NCI-H1930 (cell line): ENCODE measurements at places on chromosomes 3 and 15.

GRCh38 chr3:45659661-45660566 is 29.3 kb upstream of the SACM1L start:
- no peak for DNase-seq

DNA sequence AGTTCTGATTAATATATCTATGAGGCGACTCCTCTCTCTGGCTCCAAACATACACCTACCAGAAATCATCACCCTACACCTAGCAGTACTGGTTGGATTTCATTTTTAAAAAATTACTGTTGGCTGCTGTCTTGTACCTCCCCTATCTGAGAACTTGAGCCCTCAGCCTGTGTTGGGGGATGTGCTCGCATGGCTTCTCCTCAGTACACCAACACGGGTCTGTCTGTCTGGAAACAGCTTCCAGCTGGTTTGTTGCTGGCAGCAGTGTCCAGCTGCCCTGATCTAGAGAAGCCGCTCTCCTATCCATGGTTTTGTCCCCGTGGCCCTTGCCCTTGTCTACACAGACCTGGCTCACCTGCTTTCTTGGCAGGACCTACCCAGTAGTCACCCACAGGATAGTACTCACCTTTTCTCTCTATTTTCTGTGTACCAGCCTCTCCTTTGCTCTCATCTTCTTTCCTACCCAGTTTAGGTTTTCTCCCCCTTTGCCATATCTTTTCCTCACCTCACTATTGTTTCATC is 43.2 kb upstream of the NEDD4 start:
- no peak for DNase-seq

DNA sequence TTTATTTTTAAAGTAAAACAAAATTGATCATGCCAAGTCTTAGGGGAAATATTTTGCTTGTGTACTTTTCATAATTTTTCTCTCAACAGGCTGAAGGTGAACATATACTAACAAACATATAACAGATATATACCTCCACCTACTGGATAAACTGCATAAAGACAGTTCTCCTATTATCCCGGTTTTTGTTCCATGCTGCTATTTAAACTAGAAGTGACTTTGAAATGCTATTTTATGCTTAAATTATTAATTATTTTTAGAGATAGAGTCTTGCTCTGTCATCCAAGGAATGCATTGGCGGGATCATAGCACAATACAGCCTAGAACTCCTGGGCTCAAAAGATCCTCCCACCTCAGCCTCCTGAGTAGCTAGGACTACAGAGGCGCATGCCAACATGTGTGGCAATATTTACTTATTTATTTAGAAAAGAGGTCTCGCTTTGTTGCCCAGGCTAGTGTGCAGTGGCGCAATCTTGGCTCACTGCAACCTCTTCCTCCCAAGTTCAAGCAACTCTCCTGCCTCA is 49.8 kb downstream of the ST3GAL6 start:
- no peak for DNase-seq

DNA sequence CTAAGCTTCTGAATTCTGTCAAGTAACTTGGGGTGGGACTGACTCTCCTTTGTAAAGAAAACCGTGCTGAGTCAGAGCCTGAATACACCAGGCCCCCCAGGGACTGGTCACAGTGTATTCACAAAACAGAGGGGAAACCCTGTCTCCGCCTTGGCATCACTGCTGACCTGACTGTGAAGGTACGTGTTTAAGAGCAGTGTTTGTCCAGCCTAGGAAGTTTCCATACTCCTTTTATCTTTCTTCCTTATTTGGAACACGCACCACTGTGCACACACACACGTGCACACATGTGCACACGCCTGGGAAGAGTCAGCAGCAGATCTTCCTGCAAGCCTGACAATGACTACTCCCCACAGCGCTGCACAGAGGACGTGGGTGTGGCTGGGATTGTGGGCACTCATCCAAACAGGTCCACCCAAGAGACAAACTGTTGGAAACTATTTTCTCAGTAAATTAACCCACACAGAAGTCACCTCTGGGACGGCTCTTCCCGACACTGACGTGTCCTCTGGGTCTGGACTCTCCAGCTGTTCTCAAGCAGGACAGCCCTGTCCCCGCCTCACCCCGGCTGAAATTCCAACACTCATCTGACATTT is 87.7 kb downstream of the ATP10A start:
- DNase-seq: no peak

DNA sequence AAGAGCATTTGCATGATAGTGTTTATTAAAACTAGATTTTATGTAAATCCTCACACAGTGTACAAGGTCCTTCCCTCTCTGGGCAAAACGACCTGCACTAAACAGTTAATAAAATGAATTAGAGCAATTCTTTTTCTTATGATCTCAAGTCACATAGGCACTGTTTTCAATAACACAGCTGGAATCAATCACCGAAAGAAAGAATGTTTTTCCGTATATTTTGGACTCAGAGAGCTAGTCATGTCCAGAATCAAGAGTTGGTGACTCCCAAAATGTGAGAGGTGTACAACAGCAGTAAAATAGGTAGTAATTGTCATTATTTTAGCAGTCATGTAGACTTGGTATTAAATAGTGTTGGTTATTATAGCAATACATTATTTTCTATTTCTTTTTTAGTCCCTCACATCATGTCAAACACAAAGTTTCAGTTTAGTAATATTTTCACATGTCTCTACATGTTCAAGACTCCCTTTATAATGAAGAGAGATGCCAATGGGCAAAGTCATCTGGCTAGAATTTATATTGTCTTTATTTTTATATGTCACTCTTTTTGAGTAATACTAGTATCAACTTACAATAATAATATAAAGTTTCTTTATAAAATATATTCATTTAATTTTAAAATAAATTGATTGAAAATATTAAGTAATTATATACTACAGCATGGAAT is 448.6 kb upstream of the CDIN1 start:
- DNase-seq: no peak

- no peak for DNase-seq
Observed at GRCh38 chr3:143171141-143171980, 51.8 kb downstream of the CHST2 start.

- DNase-seq: no peak
Observed at GRCh38 chr3:78857494-78858111, 910.2 kb downstream of the ROBO1 start.

DNA sequence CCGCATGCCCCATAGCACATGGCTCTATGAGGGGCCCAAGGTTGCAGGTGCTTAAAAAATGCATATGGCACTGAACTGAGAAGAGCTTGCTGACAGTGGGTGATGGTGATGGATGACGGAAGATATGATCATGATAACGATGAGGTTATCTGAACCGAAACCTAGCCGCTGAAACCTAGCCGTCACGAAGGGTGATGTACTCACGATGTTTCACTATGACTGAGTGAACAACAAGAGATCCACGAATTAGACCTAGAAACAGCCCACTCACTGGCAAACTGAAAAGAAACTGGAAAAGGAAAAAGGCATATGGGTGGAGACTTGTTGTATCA is 57.6 kb upstream of the BCL6 start:
- DNase-seq: no peak

- no peak for DNase-seq
Observed at GRCh38 chr3:19190602-19191001, 42.3 kb downstream of the KCNH8 start.

- DNase-seq: no peak
Observed at GRCh38 chr3:108338901-108339545, 42.7 kb downstream of the HHLA2 start.

DNA sequence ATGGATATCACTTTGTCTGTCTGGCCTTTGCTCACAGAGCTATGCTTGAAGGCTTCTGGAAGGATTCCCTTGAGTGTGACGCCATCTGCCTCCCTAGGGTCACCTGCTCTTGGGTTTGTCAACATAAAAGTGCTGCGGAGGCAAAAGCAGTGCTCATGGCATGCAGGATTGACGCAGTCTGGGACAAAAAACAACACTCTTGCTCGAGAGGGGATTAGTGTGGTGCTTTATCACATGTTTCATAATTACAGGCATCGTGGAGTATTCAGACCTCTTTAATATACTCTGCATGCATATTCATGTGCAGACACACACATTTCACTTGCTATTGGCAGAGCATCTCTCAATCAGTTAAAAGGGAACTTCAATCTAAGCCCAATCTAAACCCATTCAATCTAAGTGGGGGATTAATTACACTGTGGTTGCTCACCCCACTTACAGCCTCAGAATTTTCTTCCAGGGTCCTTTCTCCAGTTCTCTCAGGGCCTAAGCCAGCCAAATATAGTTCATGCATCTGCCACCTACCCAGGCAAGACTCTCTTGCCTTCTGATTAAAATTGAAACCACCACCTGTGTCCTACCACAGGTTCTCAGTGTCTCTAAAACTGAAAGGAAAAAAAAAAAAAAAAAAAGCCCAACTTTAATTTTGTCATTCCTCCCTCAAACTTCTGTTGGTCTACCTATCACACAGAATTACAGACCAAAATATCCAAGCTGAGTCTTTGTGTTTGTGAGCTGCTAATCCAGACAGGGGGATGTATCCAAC is 75.6 kb downstream of the BFSP2 start:
- DNase-seq: no peak

GRCh38 chr15:89448825-89449224 is 47.6 kb downstream of the RHCG start:
- no peak for DNase-seq

- no peak for DNase-seq
Observed at GRCh38 chr3:141471160-141471559, 15.7 kb upstream of the RASA2 start.

DNA sequence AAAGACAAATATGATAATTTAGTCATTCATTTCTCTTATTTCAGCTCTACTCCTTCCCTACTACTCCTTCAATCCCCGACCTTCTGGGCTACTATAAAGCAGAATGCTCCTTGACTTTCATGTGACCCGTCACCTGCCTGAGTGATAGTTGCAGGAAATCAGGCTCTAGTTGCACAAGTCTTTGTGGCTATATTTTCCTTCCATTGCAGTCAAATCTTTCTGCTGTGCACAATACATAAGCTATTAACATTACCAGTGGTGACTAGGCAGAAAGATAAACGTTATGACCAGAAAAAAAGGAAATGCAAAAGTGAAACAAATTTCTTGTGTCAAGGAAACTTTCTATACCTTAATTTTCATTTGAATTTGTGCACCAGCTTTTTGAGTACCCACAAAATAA is 2.3 kb downstream of the SUCNR1 start:
- no peak for DNase-seq

- no peak for DNase-seq
Observed at GRCh38 chr15:27458345-27459084, 487.5 kb downstream of the GABRG3 start.

GRCh38 chr3:7682822-7683229 is 818.8 kb upstream of the LMCD1 start:
- DNase-seq: no peak

DNA sequence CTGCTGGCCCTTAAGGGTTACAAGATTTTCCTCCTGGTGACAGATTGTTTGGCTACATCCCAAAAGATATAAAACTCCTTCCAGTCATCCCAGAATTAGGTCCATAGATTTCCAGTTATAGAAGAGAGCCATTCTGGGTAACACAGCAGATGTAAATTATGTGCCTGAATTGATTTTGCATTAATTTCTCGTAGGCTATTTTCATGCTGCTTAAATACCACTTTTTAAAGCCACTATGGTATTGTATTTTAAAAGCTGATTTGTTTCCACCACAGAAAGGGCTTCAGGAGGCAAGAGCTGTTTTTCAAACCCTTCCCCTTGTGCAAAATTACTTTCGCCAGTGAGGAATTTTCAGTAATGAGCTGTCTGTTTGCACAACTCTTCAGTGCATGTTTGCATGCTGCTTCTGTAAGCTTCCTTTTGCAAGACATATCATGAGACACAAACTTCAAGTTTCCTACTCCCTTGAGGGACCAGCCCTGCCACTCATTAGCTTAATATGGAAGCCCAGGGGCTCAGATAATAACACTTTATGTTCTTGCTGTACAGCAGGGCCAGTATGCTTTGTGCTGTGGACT is 105.4 kb upstream of the TNIK start:
- no peak for DNase-seq

GRCh38 chr3:149356044-149356592 is 21.3 kb downstream of the TM4SF1 start:
- no peak for DNase-seq

DNA sequence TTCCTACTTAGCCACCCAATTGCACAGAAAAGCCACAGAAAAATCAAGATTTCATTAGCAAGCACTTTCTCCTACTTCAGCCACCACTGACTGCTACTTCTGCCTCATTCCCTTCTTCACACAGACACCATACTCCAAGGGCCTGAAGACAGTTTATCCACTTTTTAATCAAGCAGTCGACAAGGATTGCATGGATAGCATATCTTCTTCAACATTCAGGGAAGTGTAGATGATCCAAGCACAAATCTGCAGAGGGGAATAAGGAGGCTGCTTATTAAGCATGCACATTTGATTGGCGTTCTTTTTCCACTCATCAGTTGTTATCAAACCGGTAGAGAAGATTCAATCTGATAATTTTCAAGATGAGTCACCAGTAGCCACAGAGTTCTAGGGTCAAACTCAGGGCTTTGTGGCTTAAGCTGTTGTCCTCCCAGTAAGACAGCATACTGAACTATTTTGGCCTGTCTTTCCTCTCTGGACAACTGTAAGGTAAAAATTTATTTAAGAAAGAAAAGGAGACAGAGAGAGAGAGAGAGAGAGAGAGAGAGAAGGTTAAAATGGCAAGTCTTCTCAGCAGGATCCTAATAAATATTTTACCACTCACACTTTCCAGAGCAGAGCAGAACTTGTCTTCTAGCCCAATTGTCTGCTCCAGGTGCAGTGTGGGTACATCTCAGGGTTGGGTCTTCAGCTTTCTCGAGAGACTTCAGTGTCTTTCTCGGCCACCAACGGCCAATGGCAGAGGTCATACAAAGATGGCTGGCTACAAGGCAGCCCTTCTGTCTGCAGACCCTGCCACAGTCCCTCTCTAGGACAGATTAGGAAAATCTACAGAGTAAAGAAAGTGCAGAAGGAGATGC is 80.6 kb upstream of the BHLHE40 start:
- DNase-seq: no peak

DNA sequence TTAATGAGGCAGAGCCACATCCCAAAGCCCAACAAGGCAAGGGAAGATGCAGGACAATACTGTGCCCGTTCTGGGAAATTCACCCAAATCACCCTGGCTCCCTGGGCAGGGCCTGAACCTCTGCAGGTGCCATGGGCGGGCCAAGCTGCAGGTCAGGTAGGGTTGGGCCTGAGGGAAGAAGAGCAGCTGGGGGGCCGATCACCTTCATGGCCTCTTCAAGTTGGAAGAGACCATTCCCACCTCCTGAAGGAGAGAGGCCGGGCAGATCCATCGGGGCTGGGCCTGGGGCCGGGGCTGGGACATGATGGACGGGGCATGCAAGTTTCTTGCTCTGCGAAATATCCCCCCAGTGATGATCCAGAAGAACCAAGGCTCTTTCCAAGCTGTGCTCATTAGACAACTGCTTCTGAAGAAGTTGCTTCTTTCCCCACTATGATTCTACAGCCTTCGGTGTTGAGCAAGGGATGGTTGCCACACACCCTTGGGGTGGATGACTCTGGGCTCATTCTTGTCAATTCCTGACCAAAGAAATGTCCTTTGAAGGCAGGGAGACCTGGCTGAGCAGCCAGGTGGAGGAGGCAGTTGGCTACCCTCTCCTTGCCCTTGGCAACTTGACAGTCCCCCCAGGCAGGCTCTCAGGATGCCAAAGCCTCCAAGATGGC is 38.2 kb downstream of the KLHL25 start:
- no peak for DNase-seq
